ENCODE measurements at places on chromosomes 3 and 15. TPM values are rescaled to one million over a fixed set of nuclear protein-coding genes. Genes with fewer than 3 reads are reported as not detected.

The IQCH gene
- polyA plus RNA-seq, result 7.7 TPM

GRCh38 chr3:123071581-123071980 lies 4.8 kb downstream of the PDIA5 start:
- DNase-seq, result no peak

The CCK gene
- polyA plus RNA-seq, result 0.17 TPM

GRCh38 chr3:31116651-31117050 lies 222.2 kb upstream of the GADL1 start:
- DNase-seq, result no peak

- DNase-seq, result no peak
Measured at GRCh38 chr3:165624761-165625160, 212.5 kb downstream of the BCHE start.

The INSYN1 gene
- 21.7 TPM for polyA plus RNA-seq

- no peak for DNase-seq
Measured at GRCh38 chr3:13278783-13279531, 141.2 kb downstream of the NUP210 start.

GRCh38 chr15:23570486-23570885 lies 5.0 kb downstream of the MKRN3 start:
- DNase-seq, result no peak

DNA sequence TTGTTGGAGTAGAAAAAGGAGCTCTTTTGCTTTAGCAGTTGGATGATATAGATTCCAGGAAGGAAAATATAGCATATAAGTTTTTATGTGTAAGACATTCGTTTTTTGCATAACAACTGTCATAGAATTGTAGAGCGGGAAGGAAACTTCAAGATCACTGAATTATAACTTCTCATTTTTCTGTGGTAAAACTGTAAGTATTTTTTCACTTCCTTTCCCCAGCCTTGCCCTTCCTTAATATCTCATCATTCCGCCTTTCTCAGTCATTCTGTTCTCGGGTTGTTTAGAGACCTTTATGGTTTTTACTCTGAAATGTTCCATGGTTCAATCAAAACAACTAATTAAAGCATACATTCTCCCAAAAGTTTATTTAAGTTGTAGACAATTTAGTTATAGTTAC lies 1.1 kb downstream of the EAF2 start:
- no peak for DNase-seq

DNA sequence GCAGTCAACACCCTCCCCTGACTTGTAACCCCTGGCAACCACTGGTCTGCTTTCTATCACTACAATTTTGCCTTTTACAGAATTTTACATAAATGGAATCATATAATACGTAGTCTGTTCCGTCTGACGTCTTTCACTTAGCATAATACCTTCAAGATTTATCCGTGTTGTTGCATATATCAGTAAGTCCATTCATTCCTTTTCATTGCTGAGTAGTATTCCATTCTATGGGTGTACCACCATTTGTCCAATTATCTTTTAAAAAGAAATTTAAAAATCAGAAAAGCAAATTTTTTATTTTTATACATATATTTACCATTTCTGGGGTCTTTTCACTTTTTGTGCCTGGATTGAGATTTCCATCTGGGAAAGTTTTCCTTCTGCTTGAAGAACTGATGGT lies 35.5 kb downstream of the NOX5 start:
- no peak for DNase-seq

The LEKR1 gene
- 4.2 TPM for polyA plus RNA-seq

The HYAL3 gene
- 4.0 TPM for polyA plus RNA-seq

Data from renal pelvis (tissue), 12 donors.